ENCODE measurements at places on chromosomes 7 and 10.

GRCh38 chr7:5183899-5184298, 6.1 kb upstream of the WIPI2 start:
- no peak for DNase-seq

DNA sequence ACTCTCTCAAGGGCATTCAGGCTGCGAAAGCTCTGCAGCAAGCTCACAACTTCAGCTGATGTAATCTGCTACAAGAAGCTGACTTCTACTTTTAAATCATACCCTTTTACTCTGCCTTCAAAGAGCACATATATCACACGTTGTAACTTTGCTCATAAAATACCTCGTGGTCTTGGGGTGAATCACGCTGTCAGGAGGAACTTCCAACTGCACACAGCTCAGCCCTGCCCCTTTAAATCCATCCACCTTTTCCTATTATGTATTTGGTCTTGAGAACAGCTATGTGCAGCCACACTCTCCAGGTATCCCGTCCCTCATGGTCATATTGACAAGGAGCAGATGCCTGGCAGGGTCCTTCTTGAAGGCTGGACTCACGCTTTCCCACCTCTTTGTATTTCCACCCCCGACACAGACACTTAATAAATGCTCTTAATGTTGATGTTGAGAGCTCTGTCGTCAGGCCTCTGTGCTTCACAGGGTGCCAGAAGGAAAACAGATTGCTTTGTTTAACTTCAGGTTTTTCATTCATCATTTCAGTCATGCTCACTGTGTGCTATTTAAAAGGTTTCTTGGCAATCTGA, 47.6 kb downstream of the ICA1 start:
- no peak for DNase-seq

DNA sequence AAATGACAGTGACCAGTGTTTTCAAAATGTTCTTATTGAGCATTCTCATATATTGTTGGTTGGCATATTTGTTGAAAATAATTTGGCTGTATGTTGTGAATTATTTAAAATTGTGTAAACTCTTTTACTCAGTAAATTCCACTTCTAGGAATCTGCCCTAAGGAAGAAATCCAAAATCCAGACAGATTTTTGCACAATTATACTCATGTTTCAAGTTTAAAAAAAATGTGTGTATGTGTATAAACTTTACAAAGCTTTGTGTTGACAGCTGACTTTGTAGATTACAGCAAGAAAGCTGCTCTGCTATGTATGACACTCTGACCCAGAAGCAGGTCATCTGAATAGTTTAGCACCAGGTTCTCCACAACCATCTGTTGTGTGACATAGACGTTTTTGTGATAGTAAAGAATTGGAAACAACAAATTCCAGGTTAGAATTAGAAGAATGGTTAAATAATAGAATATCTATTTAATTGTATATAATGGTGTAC, 21.6 kb downstream of the KIFBP start:
- no peak for DNase-seq

DNA sequence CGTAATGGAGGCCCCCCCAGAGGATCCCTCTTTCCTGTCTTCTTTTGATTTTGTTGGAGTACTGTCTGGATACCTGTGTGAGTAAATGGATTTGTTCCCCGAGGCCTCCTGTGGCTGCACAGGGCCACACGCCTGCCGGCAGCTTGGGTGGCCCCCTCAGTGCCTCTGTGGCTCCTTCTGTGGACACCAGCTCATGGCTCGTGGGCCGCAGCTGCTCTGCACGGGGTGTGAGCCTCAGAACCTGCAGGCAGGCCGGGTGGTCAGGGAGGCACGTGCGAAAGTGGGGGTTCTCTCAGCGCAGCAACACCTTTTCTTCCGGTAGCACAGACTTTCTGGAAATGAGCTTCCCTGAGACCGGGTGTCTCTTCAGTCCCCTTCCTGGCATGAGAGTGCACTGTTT, 70.3 kb downstream of the WDR37 start:
- no peak for DNase-seq

GRCh38 chr7:74299401-74299800, 10.2 kb downstream of the CLIP2 start:
- DNase-seq, result no peak

All from stimulated activated CD4-positive, alpha-beta T cell treated with anti-CD3 and anti-CD28 coated beads, Interleukin-12 subunit alpha, Interleukin-12 subunit beta, amount 100 ng/mL, for 48 hours (primary cell).